CD4-positive, alpha-beta T cell treated with Interferon gamma for 1 hour (primary cell): ENCODE measurements at places on chromosomes 2 and 18.

DNA sequence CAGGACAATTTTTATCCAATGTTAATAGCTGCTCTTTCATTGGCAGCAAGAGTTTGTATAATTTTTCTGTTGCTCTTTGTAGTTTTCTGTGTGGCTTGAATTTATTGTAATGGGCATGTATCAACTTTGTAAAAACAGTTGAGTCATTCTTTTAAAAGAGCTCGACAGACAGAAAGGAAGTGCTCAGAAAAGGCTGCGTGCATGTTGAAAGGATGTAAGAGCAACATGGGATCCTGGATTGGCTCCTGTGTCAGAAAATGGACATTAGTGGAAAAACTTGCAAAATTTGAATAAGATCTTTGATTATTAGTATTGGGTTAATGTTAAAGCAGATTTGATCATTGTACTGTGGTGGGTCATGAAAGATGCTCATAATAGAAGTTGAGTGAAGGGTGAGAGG is 93.3 kb upstream of the CDC42EP3 start:
- DNase-seq: no peak

GRCh38 chr2:196336207-196336606 is 164.8 kb upstream of the STK17B start:
- no peak for DNase-seq

GRCh38 chr2:45700407-45701013 is 49.0 kb downstream of the PRKCE start:
- DNase-seq: no peak

DNA sequence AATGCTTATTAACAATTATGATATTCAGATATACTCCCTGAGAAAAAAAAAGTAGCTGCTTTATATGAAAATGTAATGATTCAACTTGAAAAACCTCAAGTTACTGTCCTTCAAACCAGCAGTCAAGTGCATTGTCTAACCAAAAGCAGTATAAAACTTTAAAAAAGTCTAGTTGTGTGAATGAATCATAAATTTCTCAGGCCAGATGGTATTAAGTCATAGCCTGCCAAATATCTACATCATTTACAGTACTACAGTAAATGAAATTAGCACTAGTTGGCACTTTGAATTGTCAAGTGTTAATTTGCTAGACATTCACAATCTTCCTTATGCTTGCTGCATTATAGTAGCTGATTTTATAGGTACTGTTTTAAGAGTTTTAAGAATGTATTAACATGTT is 85.9 kb downstream of the CBLN2 start:
- no peak for DNase-seq

DNA sequence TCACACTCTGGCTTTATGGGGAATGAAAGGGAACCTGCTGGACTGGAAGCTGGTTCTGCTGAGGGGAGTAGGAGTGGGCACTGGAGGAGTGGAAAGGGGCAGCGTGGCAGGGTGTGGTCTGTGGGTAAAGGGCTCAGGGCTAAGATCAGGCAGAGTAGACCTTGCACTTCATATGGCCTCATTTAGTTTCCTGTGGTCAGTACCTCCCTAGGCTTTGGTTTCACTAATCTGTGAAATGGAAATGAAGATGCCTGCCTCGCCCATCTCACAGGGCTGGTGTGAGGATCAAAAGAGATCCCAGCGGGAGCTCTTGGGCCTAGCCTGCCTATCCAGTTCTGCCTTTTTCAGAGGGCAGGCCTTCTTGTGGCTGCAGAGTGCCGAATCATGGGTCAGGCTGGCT is 208.7 kb downstream of the LOXHD1 start:
- DNase-seq: no peak

DNA sequence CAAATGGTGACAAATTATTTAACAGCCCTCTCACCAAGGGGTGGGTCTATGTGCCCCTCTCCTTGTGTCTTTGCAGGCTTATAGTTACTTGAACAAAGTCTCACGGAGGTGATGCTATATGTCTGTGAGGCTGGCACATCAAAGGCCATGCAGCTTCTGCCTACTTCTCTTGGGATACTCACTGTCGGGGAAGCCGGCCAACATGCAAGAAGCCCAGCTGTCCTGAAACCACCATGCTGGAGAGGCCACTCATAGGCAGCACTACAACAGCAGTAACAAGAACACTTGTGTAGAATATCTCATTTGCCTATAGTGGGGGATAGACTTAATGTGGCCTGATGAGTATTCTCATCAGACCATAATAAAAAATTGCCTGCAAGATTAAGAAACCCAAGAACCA is 233.7 kb upstream of the NCKAP5 start:
- DNase-seq: no peak

GRCh38 chr2:1068241-1068640 is 117.6 kb downstream of the SNTG2 start:
- DNase-seq: no peak

DNA sequence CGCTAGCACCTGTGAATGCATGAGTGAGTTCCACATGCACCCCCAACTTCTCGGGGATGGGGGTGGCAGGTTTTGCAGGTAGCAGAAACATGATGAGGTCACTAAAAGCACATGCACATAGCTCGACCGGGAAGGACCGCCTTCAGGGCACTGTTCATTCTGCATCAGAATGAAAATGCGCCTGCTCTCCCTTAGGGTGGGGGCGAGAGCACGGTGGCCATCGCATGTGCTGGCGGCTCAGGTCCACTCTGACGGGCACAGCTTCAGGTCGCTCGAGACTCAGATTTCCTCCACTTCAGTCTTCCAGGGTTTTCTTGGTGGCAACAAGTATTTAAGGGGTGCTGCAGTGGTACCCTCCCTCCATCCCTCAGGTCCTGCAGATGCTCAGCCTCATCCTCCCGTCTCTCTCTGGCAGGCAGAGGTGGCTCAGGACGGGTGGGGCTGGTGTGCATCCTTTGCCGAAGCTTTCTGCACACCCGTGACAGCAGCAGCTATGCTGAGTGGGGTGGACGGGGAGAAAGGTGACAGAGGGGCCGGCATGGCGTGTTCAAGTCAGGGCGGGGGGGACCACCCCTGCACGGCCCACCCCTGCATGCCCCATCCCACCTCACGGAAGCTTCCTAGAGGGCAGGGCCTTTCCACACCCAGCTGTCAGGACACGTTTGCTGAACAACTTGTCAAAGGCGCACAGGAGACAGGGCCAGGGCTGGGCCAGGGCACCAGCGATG is 14.8 kb downstream of the KCNIP3 start:
- DNase-seq: no peak

- DNase-seq: no peak
Measured at GRCh38 chr2:133167990-133168389, 400.3 kb downstream of the NCKAP5 start.

DNA sequence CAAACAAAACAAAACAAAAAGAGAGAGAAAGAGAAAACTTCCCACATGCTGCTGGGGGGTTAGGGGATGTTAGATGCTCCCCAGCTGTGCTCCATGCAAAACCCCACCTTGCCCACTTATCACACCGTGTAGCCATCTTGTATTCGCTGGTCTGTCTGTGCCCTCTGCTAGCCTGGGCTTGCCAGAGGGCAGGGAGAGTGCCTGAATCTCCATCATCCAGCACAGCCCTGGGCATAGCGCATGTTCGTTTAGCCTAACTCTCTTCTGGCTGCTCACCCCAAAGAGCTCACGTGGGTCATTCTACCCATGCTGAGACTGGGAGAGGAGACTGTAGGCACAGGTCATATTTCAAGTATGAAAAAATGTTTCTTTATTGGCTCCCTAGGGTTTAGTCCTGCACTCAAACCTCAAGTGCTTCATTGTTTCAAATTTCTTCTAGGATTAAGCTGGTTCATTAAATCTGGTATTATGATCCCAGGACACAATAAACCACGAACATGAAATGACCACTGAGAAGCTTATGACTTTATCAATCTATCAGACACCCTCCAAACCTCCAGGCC is 100.5 kb downstream of the KCNF1 start:
- DNase-seq: no peak

DNA sequence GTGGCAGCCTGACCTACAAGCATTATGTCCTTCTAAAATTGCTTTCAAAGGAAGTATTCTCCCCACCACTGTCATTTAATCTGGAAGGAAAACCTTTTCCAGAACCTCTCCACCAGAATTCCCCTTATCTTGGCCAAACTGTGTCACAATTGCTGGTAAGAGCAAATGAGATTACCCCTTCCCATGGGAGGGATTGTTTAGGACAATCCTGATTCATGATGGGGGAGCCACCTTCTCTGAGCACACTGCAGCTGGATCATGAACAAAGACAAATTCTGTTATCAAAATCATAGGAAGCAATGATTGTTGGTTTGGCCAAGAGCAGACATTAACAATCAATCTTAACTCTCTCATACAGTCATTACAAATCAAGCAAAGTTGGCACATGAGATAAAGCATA is 18.1 kb upstream of the ATOH8 start:
- no peak for DNase-seq

GRCh38 chr18:73409242-73409641 is 541.5 kb upstream of the NETO1 start:
- DNase-seq: no peak

DNA sequence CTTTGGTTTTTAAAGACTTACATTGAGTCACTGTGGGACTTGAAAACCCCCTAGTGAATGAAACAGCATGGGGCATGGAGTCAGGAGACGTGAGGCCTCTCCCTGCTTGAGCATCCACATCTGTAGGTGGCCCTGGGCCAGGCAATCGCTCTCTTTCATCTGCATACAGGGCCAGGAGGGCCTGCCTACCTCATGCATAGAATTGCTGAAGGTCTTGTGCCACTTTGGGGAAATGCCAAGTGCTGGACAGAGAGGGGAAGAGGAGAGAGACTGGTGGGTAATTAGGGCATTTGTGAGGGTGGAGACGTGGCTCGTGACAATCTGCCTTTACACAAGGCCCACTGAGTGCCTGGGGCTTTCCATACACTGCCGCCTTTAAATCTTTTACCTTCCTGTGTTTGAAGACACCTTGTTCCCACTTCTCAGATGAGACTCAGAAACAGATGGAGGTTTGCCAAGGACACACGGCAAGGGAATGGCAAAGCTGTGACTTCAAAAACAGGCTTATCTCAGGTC is 322.2 kb upstream of the HS6ST1 start:
- DNase-seq: no peak

DNA sequence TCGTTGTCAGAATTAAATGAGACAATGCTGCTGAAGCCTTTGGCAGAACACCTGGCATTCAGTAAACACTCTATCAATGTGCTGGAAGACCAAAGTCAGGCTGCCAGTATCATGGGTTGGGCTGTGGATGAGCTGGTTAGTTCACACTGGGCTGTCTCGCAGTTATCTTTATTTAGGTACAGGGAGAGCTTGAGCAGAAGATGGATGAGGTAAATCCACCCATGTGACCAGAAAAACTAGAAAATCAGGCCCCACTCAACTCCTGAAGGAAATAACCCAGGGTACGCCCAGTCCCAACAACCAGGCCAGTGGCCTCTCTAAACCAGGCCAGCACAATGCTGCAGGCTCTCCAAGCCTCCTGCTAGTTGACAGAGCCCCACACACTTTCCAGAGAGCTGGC is 330.3 kb downstream of the TNS1 start:
- DNase-seq: no peak

GRCh38 chr2:7972670-7973069 is 709.2 kb upstream of the ID2 start:
- no peak for DNase-seq

DNA sequence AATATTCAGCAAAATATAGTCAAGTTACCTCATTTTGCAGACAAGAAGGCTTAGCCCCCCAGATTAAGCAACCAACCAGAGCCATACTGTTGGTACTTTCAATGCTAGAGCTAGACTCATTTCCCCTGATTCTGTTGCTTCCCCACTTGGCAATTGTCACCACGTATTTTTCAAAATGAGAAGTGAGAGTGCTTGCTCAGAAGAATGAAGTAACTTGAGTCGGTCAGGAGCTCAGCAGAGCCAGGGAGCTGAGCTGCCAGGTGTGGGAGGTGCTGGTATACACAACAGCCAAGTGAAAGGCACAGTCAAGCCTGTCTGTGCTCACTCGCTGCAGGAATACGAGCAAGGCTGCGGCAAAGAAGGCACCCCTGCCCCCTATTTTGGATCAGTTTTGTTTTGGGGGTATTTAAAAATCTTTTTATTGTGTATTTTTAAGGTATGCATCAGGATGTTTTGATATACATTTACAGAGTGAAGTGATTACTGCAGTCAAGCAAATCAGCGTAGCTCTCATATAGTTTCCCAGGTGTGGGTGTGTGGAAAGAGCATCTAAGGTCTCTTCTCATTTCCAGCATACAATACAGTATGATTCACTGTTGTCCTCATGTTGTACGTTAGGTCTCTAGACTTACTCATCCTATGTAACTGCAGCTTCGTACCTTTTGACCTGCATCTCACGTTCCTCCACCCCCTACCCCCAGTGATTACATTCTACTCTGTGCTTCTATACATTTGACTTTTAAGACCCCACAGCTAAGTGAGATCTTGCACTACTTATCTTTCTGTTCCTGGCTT is 62.4 kb downstream of the MRPS9 start:
- no peak for DNase-seq

DNA sequence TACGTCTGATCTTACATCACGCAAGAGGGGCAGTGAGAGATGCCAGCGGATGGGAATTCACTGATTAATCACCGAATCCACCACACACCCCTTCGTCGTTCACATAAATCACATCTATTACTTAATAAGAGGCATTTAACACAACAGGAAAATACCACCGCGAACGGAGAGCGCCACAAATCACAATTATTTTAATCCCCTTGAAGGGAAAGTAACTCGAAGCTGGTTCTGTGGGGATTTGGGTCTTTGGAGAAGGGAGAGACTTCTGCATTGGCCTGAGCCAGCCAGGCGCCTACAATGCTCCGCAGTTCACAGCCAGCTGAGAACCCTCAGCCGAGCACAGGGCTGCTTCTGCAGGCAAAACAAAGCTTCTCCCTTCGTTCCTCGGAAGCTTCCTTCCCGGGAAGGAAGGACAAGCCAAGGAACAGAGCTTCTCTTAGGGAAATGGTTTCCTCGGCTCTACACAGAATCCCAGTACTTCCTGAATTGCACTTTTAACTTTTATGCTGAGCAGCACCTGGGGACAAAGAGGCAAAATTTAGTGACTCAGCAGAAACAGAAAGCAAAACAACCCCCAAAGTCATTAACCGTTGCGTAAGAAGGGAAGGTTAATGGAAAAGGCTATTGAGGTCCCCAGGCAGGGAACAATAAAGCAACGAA is at the start of gene LRP1B:
Gene LRP1B (minus strand): TSS at position 7 of the 660 bp plus-strand sequence. CDS start 287 bp downstream, outside the sequence.
- DNase-seq: no peak

DNA sequence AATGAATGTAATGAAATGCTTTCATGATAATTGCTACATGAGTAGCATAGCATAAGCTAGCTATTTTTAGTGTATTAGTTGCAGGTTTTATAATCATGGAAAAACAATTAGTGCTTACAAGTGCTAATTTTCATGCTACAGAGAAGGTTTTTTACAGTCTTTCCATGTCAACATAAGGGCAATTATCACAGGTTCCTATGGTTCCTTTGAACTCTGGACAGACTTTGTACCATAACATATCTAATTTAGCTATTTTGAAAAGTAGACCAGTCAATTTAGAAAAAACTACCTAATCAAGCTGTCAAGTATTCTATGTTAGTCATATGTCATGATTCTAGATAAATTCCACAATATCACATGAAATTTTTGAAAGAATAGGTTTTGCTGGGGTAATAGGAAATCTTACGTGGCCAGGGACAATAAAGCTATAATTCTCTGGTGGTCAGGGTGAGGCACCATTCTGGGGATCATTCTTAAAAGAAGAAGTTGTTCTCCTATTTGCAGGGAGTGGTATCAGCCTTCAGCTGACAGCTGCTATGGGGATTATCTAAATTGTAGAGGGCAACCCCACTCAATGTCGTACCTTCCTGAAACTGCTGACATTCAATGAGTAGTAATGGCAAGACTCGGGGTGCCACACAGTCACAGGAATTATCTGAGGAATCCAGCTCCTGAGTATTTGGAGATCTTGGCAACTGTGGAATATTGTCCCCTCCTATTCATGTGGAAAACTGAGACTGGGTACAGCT is 724.0 kb upstream of the LINC00305 start:
- no peak for DNase-seq
